Vagina (tissue), 2 donors: ENCODE measurements at places on chromosomes 5 and 9.

DNA sequence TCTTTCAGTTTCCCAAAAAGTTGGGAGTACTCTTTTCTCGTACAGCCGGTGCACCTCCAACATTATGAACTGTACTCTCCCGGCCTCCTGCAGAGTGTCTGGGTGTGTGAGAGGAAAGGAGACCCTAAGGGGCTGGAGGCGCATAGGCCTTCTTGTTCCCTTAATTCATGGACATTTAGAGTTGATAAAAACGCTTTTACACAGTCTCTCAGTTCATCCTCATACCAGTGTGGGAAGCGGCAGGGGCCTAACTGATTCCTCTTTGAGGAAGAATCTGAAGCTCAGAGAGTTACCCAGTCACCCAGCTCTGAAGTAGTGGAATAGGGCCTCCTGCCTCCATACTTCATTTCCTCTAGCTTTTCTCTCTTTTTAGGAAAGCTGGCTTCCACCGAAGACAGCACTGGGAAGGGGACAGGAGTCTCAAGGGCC, 3.3 kb downstream of the MCIDAS start:
- no peak for DNase-seq

DNA sequence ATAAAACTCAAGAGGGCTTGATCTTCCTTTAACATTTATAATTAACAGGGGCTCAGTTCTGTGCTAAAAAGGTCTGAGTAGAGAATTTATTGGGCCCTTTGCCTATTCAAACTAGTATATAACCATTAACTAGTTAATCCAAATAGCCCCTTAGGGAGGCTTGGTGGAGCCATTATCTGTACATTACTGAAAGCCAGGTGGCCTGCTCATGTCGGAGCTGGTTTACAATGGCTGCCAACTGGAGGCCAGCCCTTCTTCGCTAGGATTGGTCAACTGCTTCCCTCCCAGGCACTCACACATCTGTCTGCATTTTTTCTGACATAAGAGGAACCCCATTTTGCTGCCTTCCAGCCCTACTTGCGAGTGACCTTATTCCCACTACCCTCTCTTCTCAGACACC, 30.4 kb upstream of the NDFIP1 start:
- no peak for DNase-seq

- no peak for DNase-seq
These were observed 363.8 kb downstream of the ARL15 start for GRCh38 chr5:53946405-53947100.

GRCh38 chr5:60945813-60946187, 795 bp downstream of the NDUFAF2 start:
- peak; percentile 89 for DNase-seq

DNA sequence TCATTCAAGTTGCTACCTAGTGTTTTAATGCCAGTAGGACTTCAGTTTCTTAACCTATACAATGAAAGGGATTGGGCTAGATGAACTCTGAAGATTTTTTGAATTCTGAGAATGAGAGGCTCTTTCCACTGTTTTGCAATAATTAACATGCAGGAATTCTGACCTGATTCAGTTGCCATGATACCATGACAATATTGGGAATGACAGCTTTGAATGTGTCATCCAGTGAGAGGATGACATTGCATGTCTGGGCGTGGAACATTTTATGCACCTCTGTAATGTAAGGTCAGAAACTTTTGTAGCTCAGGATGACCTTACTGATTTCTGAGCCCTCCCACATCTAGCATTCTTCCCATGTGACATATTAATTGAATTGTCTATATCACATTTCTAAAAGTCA, 30.6 kb upstream of the SPINK5 start:
- DNase-seq, result no peak

GRCh38 chr5:140084541-140084940, 29.4 kb upstream of the PURA start:
- DNase-seq, result no peak

GRCh38 chr5:6710551-6711318, 2.5 kb upstream of the TENT4A start:
- DNase-seq, result no peak

DNA sequence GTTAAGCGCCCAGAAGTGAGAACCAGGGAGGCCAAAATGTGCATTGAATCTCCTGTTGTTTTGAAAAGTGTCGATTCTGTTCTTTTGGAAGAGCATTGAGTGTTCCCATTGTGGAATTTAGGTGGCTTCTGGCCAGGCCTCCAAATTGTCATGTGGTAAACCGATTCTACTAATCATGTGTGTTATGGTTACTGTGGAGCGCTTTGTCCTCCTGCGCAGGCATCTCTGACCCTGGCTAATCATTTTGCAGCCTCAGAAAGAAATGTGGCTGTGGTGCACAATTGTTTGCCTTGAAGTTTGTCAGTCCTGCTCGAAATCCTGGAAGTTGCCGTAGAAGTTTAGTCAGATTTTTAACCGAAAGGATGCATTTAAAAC, 121.3 kb downstream of the RASGRF2 start:
- DNase-seq, result no peak

- no peak for DNase-seq
These were observed 6.1 kb upstream of the ANGPTL2 start for GRCh38 chr9:127128341-127129072.

GRCh38 chr9:93177676-93178075, 6.3 kb upstream of the WNK2 start:
- DNase-seq, result no peak

DNA sequence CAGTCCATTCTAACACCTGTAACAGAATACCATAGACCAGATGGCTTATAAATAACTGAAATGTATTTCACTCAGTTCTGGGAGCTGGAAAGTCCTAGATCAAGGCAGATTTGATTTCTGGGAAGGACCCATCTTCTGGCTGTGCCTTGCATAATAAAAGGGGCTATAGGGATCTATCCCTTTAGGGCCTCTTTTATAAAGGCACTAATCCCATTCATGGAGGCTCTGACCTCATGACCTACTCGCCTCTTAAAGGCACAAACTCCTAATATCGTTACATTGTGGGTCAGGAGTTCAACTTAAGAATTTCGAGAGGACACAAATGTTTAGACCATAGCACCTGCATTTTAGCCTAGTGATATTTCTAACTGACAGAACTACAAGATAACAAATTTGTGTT, 619.0 kb downstream of the CDH18 start:
- DNase-seq, result no peak

DNA sequence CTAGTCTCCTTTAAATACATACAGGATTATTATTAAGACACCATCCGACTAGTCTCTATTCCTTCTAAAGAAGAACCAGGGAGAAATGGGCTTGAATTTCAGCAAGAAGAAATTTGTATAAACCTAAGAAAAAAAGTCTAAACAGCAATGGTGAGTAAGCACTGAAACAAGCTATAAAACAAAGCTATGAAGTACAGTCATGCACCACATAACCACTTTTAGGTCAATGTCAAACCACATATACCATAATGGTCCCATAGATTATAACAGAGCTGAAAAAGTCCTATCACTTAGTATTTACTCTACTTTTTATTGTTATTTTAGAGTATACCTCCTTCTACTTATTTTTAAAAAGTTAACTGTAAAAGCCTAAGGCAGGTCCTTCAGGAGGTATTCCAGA, 102.0 kb upstream of the NFIB start:
- DNase-seq, result no peak

- no peak for DNase-seq
These were observed 30.8 kb downstream of the BTF3 start for GRCh38 chr5:73529081-73529480.

GRCh38 chr9:36905101-36906066, 128.7 kb downstream of the PAX5 start:
- DNase-seq, result no peak

- no peak for DNase-seq
These were observed 239.5 kb upstream of the MAP3K1 start for GRCh38 chr5:56575821-56576220.

DNA sequence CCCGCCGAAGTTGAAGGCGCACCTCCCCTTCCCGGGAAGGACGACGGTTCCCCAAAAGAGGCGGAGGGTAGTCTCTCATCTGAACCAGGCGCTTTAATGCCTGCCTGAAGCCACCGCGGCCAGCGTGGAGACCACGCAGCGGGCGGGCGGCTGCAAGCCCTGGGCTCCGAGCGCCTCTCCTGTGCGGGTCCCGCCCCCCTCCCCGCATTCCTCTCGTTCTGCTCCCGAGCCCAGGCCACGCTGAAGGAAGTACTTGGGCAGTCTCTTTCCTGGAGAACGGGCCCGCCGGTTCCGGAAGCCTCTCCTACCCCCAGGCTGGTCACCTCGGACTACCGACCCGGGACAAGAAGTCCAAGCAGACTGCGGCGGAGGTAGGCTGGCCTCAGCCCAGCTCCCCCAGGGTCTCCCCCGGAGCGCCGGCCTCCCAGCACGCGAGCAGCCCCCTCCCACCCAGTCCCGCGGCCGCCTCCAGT, 571 bp downstream of the PPIC start:
- peak; percentile 89 for DNase-seq

- DNase-seq, result no peak
These were observed 291.4 kb downstream of the ARHGEF28 start for GRCh38 chr5:73917433-73917832.

DNA sequence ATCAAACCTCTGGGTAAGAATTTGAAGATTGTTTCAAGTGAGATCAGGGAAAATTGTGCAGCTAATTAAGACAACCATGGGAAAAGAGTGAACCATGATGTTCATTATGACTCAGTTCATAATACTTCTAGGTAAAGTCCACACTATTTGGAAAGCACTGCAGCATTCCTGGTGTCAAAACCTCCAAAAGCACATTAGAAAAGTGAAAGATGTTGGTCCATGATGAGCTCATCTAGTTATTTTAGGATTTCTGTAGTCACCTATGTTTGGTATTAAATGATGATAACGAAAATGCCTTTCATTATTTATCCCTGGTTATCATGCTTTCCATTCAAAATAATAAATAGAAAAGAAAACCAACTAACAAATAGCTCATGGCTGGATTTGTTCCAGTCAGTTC, 49.1 kb downstream of the PTCD2 start:
- no peak for DNase-seq

- DNase-seq, result no peak
These were observed 93.1 kb downstream of the PDE4D start for GRCh38 chr5:59800347-59800893.

DNA sequence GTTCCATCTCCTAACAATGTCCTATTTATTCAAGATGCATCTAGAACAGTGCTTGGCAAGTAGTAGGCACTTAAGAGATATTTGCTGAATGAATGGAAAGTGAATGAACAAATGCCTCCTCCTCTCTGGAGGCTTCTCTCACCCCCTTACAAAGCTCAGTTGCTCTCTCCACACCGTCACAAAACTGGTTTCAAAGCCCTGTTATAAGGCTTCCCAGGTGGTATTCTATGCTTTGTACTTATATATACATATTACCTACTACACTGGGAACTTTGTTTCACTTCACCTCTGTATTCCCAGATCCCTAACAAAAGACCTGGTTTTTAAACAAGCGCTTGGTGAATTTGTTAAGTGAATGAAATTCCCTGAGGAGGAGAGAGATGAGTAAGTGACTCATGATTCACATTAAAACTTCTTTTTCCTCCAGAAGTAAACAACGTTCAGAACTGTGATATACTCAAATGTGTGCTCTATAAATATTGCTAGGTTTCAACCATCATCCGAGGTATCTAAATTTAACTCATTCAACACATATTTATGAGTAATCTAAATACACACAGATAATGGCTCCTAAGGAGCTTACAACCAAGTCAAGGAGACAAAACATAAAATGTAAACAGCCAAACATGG, 36.0 kb downstream of the DENND1A start:
- no peak for DNase-seq

DNA sequence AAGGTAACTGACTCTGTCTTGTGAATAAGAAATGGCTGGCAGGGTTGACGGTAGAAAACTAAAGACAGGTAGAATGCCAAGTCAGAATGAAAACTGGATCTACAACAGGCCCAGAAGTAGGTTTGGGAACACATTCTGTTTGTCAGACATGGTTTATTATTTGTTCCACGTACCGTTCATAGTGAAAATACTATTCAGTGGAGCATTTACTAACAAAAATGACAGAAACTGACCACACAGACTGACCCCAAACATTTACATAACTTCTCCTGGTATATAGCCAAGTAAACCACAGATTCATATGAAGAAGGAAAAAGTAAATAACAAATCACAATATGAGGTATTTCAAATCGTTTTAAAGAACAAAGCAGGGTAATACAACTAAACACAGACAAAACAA, 73.7 kb downstream of the SLC38A9 start:
- no peak for DNase-seq

- no peak for DNase-seq
These were observed 1.3 kb downstream of the SEMA6A start for GRCh38 chr5:116573279-116573701.

DNA sequence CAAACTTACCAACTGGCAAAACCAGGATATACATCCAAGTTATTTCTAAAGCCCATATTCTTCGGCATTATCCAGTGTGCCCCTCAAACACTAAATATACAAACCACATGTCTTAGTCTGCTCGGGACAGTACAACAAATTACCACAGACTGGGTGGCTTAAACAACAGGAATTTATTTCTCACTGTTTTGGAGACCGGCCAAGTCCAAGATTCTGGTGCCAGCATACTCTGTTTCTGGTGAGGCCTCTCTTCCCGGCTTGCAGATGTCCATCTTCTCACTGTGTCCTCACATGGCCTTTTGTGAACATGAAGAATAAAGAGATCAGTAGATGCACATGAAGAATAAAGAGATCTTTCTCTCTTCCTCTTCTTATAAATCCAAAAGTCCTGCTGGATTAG, 12.9 kb upstream of the SLCO6A1 start:
- DNase-seq, result no peak

- no peak for DNase-seq
These were observed 5.4 kb upstream of the CCIN start for GRCh38 chr9:36163786-36164170.

- DNase-seq, result no peak
These were observed 470 bp downstream of the HBEGF start for GRCh38 chr5:140345919-140346347.

GRCh38 chr5:59268756-59269415, 624.6 kb downstream of the PDE4D start:
- DNase-seq, result no peak

DNA sequence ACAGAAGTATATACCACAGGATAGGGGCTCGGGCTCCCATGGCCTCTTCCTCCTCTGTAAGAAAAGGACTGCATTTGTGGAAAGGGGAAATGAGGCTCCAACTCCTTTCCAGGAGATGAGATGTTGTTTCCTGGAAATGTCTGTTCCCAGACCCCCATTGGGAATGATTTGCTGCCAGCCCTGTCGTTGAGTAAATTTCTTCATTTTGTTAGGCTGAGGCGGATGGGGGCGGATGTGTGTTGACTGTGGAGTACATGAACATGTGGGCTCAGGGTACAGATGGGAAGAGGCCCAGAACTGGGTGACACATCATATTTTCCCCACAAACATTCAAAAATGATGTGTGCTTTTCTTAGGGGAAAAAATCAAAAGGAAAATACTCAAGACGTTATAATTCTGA, 28.8 kb upstream of the TNFAIP8 start:
- DNase-seq, result no peak

GRCh38 chr9:98150721-98151120, 31.7 kb upstream of the TRIM14 start:
- no peak for DNase-seq

DNA sequence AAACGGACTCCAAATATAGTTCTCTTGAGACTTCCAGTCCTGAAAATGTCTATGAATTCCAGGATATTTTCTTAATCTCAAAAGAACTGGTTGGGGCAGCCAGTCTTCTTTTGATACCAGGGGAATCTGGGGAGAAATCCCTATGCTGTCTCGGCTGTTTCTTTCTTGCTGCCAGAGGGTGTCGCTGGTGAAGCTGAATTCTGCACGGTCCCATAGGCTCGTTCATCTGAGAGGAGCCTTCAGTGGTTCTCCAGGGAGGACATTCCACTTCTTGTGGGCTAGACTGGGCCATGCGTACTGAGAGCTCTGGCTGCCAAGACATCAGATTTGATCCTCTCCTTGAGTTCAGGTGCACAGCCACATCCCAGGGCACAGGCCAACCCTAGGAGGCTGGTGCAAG, 155.0 kb upstream of the CLINT1 start:
- DNase-seq, result no peak
